Inflammatory macrophage treated with lipopolysaccharide for 1 hour (primary cell): ENCODE measurements at places on chromosomes 3 and 15.

DNA sequence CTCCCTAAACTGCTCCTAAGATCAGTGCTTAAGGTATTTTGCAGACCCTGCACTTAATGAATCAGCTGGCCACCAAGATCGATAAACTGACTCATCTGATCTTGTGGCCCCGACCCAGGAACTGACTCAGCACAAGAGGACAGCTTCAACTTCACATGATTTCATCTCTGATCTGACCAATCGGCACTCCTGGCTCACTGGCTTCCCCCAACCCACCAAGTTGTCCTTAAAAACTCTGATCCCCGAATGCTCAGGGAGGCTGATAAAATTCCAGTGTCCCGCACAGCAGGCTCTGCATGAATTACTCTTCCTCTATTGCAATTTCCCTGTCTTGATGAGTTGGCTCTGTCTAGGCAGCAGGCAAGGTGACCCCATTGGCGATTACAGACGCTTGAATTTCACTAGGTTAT, 13.5 kb downstream of the HTR3E start:
- DNase-seq, result no peak

- DNase-seq, result peak; percentile 53
Observed at GRCh38 chr3:184176377-184177330, 2.0 kb downstream of the AP2M1 start.

DNA sequence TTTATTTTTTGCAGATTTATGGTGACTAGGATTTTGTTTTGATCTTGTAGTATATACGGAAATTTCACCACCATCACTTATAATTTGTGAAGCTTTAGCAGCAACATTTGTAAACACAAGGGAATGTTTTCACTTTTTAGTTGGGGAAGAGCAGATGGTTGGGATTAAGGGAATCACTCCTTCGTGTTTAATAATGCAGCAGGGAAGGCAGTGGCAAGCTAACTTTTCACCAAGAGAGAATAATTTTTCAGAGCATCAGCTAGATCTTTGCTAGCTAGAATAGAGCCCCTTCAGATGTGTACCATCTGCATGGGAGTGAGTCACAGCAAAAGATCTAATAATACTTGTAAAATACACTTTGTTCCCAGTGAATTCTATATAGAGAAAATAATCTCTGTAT, 632.7 kb downstream of the CADM2 start:
- DNase-seq, result no peak

- DNase-seq, result peak; percentile 12
Observed at GRCh38 chr15:65833501-65834205, 35.6 kb upstream of the RAB11A start.

GRCh38 chr3:133675631-133676335, 14.0 kb upstream of the TOPBP1 start:
- no peak for DNase-seq

DNA sequence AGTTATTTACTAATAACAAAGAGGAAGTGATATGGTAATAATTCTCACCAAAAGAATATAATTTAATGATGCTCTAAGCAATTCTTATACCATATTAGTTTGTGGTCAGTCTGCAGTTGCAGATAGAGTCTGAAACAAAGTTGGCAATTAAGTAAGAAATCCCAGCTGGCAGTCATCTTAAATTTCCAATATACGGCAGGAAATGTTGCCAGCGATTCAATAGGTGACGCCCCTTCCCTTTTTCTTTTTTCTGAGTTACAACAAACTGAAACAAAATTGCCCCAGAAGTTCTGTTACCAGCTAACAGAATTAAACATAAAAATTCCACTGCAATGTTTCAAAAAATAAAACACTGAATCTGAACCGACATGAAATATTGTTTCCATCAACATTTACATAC, 26.7 kb downstream of the LRRFIP2 start:
- peak; percentile 81 for DNase-seq

DNA sequence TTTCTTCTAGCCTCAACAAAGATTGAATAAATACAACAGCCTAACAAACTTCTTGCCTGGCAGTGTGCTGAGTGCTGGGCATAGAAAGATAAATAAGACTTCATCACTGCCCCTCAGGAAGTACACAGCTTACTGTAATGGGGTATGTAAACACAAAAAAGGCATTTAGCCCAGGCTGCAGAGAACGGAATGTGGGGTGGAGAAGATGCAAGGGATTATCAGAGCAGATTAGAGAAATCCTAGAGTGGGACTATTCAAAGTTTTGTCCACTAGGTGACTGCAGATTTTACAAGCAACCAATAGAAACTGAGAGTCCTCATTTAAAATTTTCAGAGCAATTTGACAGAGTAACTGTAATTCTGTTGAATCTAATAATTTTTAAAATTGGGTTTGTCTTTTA, 35.4 kb upstream of the TSC22D2 start:
- no peak for DNase-seq

DNA sequence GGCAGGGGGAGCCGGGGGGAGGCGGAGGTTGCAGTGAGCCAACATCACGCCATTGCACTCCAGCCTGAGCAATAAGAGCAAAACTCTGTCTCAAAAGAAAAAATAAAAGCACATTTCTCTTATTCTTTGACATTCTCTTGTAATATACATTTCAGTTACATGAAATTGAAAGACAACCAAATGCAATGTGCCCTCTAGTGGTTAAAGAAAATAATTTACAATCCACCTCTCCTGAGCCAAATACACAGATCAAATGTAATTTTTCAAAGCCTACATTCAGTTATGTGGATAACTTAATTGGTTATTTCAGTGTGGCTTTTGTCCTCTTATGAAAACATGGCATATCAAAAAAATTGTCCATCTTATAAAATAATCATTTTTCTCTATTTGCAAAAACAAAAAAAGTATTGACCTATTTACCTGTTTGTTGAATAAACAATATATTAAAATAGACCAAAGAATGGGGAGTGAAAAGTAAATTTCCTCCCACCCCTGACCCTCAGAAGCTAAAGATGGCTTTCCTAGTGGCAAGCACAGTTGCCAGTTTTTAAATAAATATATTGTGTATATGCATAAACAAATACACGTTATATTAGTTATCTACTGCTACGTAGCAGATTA, 14.2 kb upstream of the U2SURP start:
- peak; percentile 72 for DNase-seq

DNA sequence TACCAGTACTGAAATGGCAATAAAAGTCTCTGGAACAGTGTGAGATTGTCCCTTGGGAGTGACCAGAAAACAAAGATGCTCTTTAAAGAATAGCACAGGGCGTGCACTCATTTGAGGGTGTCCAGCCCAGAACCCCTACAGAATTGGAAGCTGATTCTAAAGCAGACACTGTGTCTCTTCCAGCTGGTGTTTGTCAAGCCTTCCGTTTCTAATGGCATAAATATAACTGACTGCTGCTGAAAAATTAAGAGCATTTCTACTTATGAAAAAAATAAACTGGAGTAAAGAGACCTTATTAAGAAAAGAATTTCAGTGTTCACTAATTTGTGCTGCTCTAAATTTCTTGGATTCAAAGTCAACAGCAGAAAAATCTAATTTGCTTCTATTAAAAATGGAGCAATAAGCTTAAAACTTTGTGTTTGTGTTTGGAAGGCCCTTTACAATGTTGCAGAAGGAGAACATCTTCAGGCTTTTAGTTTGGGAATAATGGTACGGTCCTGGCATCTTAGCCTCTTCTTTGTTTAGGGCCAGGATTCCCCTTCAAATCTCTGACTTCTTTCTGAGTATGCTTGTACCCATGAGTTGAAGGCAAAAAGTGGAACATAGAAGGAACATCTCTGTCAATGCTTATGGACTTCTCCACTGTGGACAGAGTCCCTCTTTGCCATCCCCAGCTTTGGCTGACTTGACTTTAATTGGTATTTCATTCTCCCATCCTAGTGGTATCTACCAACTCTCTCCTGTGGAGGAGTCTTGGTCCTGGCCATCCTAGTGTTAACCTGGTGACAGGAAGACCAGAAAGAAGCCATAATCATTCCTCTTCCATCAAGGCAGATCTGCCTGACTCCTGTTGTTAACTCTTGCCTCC, 65.9 kb downstream of the THSD4 start:
- no peak for DNase-seq

GRCh38 chr15:55942332-55942731, 51.1 kb downstream of the NEDD4 start:
- peak; percentile 67 for DNase-seq

GRCh38 chr3:6746443-6746842, 114.5 kb upstream of the GRM7 start:
- no peak for DNase-seq

GRCh38 chr3:69930564-69930963, 69.0 kb upstream of the SAMMSON start:
- no peak for DNase-seq

DNA sequence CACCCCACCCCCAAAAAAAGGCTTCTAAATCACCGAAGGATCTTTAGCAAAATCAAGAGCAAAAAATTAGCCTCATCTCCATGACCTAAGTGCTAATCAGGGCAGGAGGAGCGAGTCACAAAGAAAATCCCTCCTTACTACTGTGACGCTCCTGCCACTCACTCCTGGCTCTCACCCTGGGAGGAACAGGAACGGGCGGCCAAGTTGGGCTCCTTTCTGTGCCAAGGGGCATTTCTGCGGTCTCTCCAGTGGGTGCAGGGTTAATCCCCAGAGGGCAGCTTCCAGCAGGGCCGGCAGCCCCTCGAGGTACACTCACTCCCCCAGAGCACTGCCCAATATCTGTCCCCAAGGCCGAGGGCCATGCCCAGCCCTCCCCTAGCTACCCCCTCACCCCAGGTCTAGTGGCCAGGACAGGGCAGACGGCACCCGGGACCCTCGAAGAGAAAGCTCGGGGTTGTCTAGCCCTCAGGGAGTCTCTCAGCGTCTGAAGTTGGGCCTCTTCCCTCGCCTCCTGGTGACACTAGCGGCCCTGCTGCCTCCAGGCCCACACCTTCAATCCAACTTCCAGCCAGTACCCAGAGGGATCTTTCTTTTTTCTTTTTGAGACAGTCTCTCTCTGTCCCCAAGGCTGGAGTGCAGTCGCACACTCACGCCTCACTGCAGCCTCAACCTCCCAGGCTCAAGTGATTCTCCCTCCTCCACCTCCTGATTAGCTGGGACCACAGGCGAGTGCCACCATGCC, 706 bp downstream of the CAV3 start:
- no peak for DNase-seq

DNA sequence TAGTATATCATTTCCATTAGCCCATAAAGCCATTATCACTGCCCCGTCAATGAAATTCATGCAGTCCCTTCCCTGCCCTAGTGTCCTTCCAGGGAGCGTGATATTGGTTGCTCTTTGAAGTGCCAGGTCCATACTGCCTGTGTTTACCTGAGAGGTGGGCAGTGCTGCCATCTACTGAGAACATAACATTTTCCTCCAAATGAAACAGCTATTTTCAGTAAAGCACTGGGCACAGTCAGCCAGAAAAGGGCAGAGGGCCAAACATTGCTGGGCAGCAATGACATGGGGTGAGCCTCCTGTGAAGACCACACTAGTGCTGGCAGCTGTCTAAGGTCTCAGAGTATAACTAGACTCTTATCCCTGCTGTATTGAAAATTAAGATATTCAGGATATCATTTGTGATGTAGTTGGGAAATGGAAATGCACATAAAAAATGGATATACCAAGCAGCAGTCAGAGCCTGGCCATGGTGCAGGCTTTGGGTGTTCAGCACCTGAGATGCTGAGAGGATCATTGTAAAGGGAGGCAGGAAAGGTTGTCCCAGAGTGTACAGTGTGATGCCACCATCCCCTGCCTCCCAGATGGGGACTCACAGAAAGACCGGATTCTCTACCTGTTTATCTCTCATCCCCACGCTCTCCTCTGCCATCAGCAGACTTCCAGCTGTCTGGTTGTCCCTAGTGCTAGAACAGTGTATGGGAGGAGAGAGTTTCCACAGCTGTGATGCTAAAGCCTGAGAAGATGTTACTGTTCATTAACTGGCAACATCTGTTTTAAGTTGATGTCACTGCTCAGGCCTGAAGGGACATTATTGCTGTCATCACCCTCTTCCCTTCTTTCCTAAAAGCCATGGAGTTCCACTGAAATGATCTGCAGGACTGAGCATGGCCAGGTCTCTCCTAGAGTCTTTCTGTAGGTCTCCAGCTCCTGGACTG, 108.8 kb downstream of the ARNT2 start:
- no peak for DNase-seq

DNA sequence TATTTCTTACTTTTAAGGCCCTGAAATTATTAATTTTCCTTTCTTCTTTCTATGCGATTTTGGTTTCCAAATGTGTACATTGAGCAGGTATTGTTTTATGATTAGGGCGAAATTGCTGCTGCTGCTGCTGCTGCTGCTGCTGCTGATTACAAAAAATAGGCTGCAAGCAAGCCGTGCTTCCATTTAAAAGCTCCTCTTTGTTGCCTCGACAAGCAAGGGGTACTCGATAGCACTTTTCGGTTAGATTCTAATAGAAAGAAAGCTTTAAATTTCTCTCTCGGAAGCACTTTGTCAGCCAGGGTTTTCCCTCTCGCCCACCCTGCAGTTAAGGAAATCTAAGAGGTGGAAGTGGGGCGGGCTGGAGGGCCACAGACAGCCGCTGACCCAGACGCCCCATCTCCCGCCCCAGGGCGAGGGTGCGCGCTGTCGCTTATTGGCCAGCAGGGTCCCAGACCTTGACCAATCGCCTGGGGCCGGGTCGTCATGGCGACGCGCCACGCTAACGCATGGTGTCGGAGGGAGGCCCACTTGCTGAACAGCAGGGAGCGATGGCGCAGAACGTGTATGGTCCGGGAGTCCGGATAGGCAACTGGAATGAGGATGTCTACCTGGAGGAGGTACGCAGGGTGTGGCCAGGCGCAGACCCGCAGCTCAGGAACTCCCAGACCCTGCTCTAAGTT, at the start of gene CFAP161:
CFAP161 (plus strand) TSS at position 489 of the 680 bp plus-strand sequence; CDS start at position 549, 60 bp downstream.
- DNase-seq, result peak; percentile 27

DNA sequence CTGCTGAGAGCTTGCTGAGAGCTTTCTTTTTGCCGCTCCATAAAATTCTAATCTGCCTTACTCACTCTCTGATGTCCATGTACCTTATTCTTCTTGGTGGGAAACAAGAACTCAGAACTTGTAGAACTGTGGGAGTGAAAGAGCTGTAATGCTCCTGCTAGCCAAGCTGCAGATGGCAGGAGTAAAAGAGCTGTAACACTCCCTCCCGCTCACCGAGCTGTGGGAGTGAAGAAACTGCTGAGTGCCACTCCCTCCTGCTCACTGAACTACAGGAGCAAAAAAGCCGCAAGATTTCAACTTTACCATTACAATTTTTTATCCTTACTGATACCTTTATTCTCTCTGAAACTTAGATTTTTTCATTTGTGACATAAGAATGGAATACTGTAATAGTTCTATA, 199.1 kb downstream of the SI start:
- DNase-seq, result no peak

GRCh38 chr3:181417748-181418147, 294.0 kb upstream of the SOX2 start:
- DNase-seq, result no peak

- no peak for DNase-seq
Observed at GRCh38 chr15:79332824-79333510, 22.1 kb downstream of the TMED3 start.

- no peak for DNase-seq
Observed at GRCh38 chr3:64766440-64766839, 78.6 kb upstream of the ADAMTS9 start.

GRCh38 chr15:56252386-56252785, 8.7 kb upstream of the RFX7 start:
- DNase-seq, result no peak

GRCh38 chr15:67174864-67175573, 79.4 kb downstream of the AAGAB start:
- no peak for DNase-seq

GRCh38 chr15:67481680-67482079, 39.3 kb upstream of the C15orf61 start:
- no peak for DNase-seq
